ENCODE measurements at places on chromosomes 11 and 22. TPM values are rescaled to one million over a fixed set of nuclear protein-coding genes. Genes with fewer than 3 reads are reported as not detected.

BDNF gene
- total RNA-seq, result 6.5 TPM

EMID1 gene
- total RNA-seq, result 1.3 TPM

VWCE gene
- total RNA-seq, result 2.2 TPM

RASSF7 gene
- 121 TPM for total RNA-seq

ISX gene
- not detected for total RNA-seq

MS4A14 gene
- not detected for total RNA-seq

OR4A5 gene
- not detected for total RNA-seq

CCDC188 gene
- total RNA-seq, result 0.25 TPM

FGF19 gene
- not detected for total RNA-seq

SLC22A12 gene
- not detected for total RNA-seq

SLC22A9 gene
- total RNA-seq, result not detected

OR2AG2 gene
- total RNA-seq, result under 0.01 TPM

TNNT3 gene
- total RNA-seq, result not detected

SCGB1D2 gene
- total RNA-seq, result not detected

CHCHD10 gene
- 10.9 TPM for total RNA-seq

CYTH4 gene
- total RNA-seq, result not detected

KCNJ11 gene
- 0.38 TPM for total RNA-seq

OPCML gene
- 0.51 TPM for total RNA-seq

PACSIN3 gene
- 30.0 TPM for total RNA-seq

PLA2G3 gene
- 0.13 TPM for total RNA-seq

All from mesangial cell (primary cell).